Urinary bladder (tissue), 4 donors: ENCODE measurements at places on chromosomes 2 and 18. TPM values are rescaled to one million over a fixed set of nuclear protein-coding genes. Genes with fewer than 3 reads are reported as not detected.

Gene KYNU
- 9.8 TPM for total RNA-seq

Gene VSNL1
- 1.7 TPM for total RNA-seq

Gene LAPTM4A
- total RNA-seq: 227 TPM

Gene PHOSPHO2
- 15.8 TPM for total RNA-seq

Gene ARL5A
- total RNA-seq: 117 TPM

Gene COBLL1
- 51.8 TPM for total RNA-seq

Gene ABCG5
- not detected for total RNA-seq

Gene GRB14
- total RNA-seq: 5.8 TPM

Gene LRRFIP1
- total RNA-seq: 77.5 TPM

Gene CRYBA2
- not detected for total RNA-seq
